ENCODE measurements at places on chromosomes 5 and 9. TPM values are rescaled to one million over a fixed set of nuclear protein-coding genes. Genes with fewer than 3 reads are reported as not detected.

GRCh38 chr9:105320568-105320967 is 76.1 kb downstream of the SLC44A1 start:
- no peaks in the 10 kb centered on the region for H3K27me3 ChIP-seq
- no peaks in the 10 kb centered on the region for H3K36me3 ChIP-seq
- H3K4me1 ChIP-seq, result no peaks in the 10 kb centered on the region
- no peak for DNase-seq
- H3K27ac ChIP-seq, result no peak overlapping the region

DNA sequence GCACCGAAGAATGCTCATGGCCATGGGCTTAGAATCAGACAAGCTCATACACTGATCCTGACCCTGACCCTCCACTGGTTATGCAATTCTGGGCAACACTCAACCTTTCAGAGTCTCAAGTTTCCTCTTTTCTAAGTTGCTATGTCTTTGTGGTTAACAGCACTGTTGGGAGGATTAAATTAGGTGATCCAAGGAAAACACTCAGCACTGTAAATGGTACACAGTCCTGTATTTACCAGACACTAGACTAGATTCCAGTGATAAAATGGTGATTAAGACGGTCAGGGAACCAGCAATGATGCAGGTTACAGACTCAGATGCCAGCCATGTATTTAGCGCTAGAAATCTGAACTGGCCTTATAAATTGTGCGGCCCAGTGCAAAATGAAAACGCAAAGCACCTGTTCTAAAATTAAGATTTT is 8.1 kb downstream of the ARL15 start:
- H3K27ac ChIP-seq, result no peak overlapping the region
- H3K27me3 ChIP-seq, result no peaks in the 10 kb centered on the region
- peaks cover 24% of the 10 kb centered on the region for H3K4me1 ChIP-seq
- H3K36me3 ChIP-seq, result no peaks in the 10 kb centered on the region
- DNase-seq, result no peak

GRCh38 chr5:169923988-169924387 is 56.3 kb downstream of the INSYN2B start:
- H3K4me3 ChIP-seq, result no peak overlapping the region
- H3K36me3 ChIP-seq, result no peaks in the 10 kb centered on the region
- no peak overlapping the region for H3K27ac ChIP-seq

ACTBL2 gene
- 0.12 TPM for total RNA-seq

GRCh38 chr5:100761192-100761591 is 141.9 kb downstream of the ST8SIA4 start:
- no peaks in the 10 kb centered on the region for H3K27me3 ChIP-seq
- no peak for DNase-seq
- H3K36me3 ChIP-seq, result no peaks in the 10 kb centered on the region
- no peaks in the 10 kb centered on the region for H3K4me1 ChIP-seq

C9orf153 gene
- not detected for total RNA-seq

- H3K4me1 ChIP-seq, result no peaks in the 10 kb centered on the region
- H3K36me3 ChIP-seq, result no peaks in the 10 kb centered on the region
- H3K4me3 ChIP-seq, result no peak overlapping the region
Measured at GRCh38 chr9:98591696-98592095, 117.0 kb downstream of the GABBR2 start.

DNA sequence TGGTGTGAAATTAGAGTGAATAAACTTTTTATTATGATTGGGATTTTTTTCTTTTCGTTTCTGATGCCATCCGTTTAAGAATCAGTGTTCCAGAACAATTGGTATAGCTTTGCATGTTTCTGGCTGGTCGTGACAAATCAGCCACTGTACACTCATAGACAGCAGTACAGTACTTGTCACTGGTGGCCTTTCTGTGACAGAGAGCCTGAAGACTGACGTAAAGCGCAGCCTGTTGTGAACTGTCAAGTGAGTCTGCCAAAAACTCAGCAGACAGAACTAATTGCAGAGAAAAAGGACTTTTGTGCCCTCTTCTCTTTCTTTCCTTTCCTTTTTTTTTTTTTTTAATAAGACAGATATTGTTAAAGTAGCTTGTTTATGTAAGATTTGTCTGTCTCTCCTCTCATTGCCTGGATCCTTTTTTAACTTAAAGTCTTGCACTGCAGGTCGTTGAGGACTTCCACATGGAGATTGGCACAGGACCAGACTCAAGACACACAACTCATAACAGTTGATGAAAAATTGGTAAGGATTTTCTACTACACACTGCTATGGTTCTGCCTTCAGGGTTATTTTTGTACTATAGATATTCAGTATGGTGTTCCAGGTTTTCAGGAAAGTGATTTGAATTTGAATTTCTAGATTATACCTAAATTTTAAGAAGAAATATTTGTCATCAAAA is 42.7 kb downstream of the NDUFS4 start:
- no peaks in the 10 kb centered on the region for H3K27me3 ChIP-seq
- peaks cover 6% of the 10 kb centered on the region for H3K4me1 ChIP-seq
- no peak for DNase-seq
- no peak overlapping the region for H3K27ac ChIP-seq
